ENCODE measurements at places on chromosomes 16 and 17.

DNA sequence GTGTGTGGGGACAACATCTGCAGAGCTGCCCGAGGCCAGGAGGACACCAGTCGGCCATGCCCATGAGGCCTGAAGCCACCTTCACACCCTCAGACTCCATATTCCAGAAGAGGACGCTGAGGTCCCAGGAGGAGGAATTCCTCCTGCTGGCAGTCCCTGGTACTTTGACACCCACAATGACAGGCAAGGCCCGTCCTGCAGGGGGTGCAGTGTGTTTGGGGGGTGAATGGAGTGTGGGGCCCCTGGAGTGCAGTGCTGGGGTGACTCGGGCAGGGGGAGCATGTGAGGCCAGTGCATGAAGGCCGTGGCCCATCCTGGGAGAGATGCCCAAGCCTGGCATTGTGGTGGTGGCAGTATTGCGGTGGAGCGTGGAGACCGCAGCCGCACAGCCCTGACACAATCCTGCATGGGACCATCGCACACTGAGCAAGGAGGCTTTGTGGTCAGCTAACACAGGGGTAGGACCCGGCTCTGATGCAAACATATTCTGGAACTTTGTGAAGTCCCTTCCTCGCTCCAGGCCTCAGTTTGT is 52.2 kb downstream of the ZDHHC7 start:
- no peak for ATAC-seq

DNA sequence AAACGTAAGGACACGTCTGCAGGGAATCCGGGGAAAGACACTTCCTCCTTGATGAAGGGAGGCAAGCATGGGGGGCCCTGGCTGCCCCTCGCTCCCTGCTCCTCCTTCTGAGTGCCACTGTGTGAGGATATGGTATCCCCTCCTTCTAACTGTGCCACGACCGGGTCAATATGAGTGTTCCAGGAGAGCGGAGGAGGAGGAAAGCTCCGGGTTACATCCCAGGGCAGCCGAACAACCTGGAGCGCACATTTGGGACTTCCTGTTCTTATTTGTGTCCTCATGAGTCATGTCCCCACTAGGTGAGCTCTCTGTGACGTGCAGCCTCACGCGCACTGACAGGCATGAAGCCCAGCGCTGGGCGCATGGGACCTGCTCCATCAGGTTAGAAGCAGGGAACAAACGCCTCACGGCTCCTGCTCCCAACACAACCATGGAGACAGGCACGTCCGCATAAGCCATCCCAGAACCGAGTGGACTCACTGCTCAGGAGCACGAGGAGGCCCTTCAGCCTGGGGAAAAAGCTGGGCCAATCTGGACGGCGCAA is 92.9 kb upstream of the DNAH17 start:
- no peak for ATAC-seq

- ATAC-seq: no peak
Measured at GRCh38 chr16:49834531-49835151, 21.3 kb downstream of the ZNF423 start.

DNA sequence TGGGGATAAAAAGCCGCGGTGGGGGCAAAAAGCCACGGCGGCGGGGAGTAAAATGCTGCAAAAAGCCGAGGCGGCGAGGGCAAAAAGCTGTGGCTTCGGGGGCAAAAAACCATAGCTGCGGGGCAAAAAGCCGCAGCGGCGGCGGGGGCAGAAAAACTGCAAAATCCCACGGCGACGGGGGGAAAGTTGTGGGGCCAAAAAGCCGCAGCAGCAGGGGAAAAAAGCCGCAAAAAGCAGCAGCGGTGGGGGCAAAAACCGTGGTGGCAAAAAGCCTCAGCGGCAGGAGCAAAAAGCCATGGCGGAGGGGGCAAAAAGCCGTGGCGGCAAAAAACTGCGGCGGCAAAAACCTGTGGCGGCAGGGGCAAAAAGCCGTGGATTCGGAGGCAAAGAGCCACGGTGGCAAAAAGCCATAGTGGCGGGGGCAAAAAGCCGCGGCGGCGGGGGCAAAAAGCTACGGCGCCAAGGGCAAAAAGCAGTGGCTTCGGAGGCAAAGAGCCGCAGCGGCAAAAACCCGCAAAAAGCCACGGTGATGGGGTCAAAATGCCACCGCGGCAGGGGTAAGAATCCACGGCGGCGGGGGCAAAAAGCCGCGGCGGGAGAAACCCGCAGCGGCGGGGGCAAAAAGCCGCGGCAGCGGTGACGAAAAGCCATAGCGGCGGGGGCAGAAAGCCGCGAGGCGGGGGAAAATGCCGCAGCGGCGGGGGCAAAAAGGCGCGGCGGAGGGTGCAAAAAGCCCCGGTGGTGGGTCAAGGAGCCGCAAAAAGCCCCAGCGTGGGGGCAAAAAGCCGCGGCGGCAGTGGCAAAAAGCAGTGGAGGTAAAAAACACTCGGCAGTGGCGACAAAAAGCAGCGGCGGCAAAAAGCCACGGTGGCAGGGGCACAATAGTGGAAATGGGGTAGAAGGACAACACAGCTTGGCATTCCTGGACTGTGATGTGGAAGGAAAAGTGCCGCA is 192.8 kb downstream of the SHCBP1 start:
- no peak for ATAC-seq

GRCh38 chr16:52437277-52437670 is 109.7 kb downstream of the TOX3 start:
- ATAC-seq: no peak

DNA sequence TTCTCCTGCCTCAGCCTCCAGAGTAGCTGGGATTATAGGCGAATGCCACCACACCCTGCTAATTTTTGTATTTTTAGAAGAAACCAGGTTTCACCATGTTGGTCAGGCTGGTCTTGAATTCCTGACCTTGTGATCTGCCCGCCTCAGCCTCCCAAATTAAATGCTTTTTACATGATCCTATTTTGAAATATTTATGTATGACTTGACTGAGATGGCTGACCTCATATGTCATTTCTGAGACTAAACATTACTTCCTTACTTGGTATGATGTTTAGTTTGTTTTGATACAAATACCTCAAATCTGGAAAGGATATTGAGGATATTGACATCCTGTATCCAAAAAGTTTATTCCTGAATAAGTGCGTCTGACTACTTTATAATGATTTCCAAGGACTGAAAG is 11.9 kb downstream of the CALCOCO2 start:
- no peak for ATAC-seq

DNA sequence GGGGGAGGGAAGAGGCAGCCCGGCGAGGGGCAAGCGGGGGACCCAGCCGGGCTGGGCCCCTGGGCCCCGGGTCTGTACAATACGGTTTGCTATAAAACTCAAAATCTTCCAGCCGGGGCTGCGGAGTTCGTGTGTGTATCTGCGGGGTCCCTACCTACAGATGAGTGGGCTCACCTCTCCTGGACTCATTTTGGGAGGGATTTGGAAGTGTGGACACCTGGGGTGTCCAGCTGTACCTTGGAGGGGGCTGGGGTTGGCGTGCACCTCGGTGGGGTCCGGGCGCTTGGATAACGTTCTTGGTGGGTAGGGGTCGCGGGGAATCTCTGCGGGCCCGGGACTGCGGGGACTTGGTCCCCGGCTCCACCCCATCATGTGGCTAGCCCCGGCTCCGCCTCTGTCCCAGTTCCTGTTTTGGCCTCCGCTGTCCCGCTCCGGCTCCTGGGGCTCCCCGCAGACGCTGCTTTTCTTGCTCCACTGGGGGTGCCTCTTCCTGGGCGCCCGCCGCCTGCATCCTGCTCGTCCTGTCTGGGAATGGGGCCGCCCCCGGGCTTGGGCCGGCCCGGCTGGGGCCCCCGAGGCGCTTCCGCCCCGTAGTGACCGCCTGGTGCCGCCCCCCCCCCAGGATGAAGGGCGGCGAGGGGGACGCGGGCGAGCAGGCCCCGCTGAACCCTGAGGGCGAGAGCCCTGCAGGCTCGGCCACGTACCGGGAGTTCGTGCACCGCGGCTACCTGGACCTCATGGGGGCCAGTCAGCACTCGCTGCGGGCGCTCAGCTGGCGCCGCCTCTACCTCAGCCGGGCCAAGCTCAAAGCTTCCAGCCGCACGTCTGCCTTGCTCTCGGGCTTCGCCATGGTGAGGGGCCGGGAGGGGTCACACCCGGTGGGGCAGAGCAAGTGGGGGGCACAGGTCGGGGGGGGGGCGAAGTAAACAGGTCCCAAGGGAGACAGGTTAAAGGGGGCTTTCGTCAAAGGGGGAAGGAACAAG is at the start of gene ORAI3:
ORAI3 (plus strand) TSS at position 402 of the 983 bp plus-strand sequence; CDS start at position 624, 222 bp downstream.
- ATAC-seq: peak; percentile 65

- ATAC-seq: no peak
Measured at GRCh38 chr17:77185137-77185536, 44.4 kb downstream of the SEC14L1 start.

DNA sequence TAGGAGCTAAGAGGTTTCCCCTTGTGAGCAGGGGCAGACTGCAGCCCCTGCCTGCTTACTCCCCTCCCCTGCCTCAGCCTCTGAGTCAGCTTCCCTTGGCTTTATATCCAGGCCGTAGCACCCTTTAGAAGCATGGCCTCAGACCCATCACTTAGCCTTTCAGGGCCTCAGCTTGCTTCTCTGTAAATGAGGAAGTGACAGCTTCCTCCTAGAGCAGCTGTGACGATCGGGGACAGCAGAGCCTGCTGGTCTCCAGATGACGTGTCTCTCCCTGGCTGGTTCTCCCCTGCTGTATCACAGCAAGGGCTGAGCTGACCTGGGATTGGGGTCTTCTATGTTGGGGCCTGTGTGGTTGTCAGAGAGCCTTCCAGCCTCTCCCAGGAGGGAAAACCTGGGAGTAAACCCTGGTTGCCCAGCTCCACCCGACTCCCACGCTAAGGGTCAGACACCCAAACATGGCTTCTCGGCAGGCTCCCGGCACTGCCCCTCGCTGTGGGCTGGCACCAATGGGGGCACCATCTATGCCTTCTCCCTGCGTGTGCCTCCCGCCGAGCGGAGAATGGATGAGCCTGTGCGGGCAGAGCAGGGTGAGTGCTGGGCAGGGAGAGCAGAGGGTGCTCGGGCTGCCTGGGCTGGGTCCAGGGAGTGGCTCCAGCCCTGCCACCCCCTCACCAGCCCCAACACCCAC is 16.3 kb upstream of the MYO15B start:
- peak; percentile 29 for ATAC-seq

- peak; percentile 87 for ATAC-seq
Measured at GRCh38 chr17:50170662-50171370, 5.0 kb downstream of the SGCA start.

GRCh38 chr16:73527187-73527586 is 479.3 kb upstream of the ZFHX3 start:
- ATAC-seq: no peak

DNA sequence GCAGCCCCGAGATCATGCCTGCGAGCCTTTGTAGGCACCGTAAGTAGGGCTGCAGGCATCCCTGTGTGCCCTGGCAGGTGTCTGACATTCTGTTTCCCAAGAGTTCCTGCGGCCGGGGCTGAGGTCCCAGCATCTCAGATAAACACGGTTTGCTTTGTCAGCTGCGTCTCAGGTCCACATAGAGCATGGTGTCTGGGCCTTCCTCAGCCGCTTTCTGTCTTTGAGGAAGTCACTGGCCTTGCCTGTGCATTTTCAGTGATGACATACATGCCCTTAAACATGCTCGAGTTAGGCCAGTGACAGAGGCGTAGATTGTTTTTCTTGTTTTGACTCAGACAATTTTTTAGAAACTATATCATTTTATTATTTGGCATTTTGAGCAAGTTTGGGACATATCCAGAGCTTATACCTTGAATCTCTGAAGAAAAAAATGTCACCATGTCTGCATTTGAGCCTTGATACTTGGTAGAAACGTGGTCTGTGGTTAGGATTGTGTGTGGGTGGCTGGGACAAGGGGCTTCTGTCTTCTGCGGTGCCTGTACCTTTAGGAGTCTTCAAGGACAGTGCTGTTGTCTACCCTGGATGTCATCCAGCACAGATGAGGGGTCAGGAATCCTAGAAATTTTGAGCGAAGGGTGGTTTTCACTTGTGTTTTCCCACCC is 105.8 kb downstream of the SNX29 start:
- ATAC-seq: peak; percentile 22

DNA sequence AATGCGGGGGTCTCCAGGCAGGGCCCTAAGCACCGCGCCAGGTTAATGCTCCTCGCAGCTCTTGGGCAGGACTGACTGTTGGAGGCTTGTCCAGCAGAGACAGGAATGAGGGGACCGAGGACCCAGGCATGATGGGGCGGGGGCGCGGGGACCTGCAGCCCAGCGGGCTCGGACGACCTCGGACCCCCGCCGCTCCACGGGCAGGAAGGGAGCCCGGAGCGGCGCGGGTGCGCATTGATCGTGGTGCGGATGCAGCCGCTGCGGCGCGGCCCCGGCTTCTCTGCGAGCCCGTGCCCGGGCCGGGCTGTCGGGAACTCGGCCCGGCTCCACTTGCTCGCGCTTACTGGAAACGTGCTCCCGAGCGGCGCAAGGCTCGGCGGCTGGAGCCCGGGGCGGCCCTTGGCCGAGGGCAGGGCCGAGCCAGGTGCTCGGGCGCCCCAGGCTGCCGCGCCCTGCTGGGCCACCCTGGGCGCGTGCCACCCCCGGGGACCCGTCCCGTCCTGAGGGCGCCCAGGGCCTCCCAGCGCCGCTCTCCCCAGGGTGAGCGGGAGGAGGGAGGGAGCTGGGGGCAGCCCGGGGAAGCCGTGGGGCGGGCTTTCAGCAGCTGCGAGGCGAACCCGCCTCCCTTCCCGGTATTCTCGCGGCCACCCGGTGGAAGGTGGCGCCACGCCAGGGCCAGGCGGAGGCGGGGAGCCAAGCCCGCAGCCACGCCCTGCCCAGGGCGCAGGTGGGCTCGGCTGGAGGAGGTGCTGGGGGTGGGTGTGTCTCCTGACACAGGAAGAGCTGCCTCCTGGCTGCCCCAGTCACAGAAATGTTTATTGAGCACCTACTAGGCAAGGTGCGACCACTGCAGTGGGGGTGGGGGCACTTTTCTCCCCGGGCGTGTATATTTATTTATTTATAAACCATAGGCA is 45.9 kb downstream of the SOCS3 start:
- peak; percentile 61 for ATAC-seq

DNA sequence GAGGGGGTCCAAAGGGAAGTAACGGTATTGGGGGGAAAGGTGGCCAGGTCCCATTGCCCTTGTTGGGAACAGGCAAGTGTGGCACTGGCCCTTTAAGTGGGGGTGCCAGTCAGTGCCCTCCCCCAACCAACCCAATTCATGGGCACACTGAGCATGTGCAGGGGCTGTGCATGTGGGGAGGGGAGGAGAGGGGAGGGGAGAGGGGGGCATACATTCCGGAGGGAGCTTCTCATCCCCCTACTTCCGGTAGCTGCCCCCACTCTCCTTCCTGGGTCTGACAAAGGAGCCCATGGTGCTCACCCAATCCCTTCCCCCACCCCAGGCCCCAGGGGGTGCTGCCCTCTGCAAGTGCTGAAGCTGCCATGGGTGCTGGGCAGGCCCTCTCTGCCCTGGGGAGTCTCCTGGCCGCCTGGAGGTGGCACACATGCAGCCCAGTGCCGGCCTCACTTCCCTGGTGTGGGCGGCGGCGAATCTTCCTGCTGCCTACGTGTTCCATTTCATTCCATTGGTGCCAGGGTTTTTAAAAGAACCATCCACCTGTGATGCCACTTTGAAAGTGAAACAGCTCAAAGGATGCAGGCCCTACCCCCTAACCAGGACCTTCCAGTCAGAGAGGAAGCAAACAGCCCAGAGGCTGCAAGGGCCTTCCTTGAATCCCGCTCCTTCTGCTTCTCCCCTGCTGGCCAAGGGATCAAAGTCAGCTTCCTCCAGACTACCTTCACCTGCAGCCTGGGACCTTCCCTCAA is 11.0 kb downstream of the HEXIM2 start:
- peak; percentile 75 for ATAC-seq

Data from activated T-helper 17 cell treated with anti-CD3 and anti-CD28 coated beads, Interleukin-2, amount 50 U/mL, for 72 hours (primary cell).